ENCODE measurements at places on chromosomes 13 and 19.

- DNase-seq = no peak
Measured at GRCh38 chr19:46536391-46536790, 40.7 kb upstream of the PNMA8B start.

- no peak for DNase-seq
Measured at GRCh38 chr13:92807353-92807752, 419.3 kb upstream of the GPC6 start.

DNA sequence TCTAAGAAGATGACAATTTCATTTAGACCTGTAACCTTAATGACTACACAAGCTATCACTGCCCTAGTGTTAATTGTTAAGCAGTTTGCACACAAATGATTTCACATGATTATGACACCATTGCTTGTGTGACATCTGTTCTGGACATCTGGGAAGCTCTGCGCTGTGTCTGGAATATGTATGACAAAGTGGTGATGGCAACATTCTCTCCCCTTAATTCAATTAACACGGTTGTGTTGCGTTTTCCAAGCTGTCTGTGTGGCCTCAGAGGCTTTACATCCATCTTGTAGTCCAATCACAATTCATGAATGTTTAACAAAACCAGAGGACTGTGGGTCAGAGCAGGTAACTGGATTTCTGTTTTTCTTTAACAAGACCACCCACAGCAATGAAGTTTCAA lies 204.4 kb downstream of the COG6 start:
- DNase-seq = no peak

DNA sequence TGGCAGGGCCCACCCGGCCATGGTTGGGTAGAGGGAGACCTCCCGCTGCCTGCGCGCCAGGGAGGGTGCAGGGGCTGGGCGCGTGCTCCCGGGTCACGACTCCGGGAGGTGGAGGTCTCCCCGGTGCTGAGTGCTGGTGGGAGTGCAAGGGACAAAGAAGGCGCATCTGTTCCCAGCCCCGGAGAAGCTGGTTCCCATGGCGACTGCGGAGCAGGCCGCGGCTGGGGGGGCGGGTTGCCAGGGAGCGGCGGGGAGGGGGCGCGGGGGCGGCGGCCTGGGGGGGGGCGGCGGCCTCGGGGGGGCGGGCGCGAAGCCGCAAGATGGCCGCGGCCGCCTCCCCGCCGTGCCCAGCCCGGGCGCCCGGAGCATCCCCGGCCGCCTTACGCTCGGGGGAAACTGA lies 1.2 kb downstream of the CBARP start:
- no peak for DNase-seq

- no peak for DNase-seq
Measured at GRCh38 chr13:98450539-98451111, 126.3 kb downstream of the STK24 start.

- DNase-seq = no peak
Measured at GRCh38 chr13:46908501-46908900, 11.6 kb upstream of the HTR2A start.

- no peak for DNase-seq
Measured at GRCh38 chr19:36149673-36150406, 2.4 kb downstream of the COX7A1 start.

DNA sequence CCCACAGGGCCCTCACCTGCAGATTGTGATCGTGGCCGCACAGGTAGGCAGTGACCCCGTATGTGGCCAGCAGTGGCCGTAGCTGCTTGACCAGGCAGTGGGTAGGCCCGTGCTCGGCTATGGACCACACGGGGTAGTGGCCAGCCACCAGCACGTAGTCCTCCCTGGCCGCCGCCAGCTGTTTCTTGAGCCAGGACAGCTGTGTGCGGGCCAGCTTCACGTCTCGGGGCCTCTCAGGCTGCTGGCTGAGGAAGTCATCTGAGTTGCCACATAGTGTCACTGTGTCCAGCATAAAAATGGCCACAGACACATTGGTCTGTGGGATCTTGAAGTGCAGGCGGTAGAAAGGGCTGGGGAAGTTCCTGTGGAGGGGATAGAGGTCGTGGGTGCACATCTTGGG lies 1.2 kb downstream of the ACP5 start:
- no peak for DNase-seq

- no peak for DNase-seq
Measured at GRCh38 chr19:39349326-39349725, 7.1 kb downstream of the SAMD4B start.

DNA sequence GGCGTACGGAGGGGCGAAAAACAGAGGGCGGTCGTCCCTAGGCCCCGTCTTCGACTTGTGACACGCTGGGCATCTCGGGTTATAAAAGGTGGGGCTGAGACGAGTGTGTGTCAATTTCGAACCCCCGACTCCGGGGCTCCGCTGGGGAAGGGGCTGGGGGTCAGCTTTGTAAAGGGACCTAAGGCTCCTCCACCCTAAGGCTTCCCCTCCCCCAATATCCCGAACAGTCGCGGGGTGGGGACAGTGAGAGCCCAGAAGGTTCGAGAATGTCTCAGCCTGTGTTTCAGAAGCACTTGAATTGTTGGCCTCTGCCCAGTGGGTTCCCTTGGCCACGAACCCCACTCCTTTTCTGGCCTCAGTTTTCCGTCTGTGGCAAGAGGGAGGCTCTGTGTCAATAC lies 450 bp downstream of the SELENOW start:
- DNase-seq = no peak

- DNase-seq = peak; percentile 54
Measured at GRCh38 chr19:11375143-11375948, 880 bp downstream of the SWSAP1 start.

DNA sequence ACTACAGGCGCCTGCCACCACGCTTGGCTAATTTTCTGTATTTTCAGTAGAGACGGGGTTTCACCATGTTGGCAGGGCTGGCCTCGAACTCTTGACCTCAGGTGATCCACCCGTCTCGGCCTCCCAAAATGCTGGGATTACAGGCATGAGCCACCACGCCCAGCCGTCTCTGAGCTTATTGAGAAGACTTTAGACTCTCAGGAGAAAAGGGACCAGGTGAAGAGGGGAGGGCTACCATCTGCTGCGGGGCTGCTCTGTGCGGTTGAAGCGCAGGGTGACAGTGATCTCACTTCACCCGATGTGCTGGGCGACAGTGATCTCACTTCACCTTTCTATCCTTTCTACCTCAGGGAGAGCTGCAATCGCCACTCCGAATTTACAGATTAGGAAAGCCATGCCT lies 25.3 kb downstream of the PDCD5 start:
- peak; percentile 88 for DNase-seq

DNA sequence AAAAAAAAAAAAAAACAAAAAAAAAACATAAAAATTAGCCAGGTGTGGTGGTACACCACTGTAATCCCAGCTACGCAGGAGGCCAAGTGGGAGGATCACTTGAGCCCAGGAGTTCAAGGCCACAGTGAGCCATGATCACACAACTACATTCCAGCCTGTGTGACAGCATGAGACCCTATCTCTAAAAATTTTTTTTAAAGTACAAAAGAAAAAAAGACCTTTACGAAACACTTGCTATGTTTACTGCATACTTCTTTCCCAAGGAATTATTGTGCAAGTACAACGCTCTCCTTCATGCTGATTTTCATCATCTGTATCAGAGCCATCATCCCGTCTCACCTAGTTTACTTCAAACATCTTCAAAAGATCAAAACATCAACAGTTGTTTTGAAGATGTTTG lies 28.6 kb upstream of the ZNF780A start:
- DNase-seq = no peak

- DNase-seq = no peak
Measured at GRCh38 chr19:5837761-5838352, 1.6 kb downstream of the FUT6 start.

- no peak for DNase-seq
Measured at GRCh38 chr13:57087006-57087405, 53.7 kb upstream of the PRR20A start.

GRCh38 chr19:10952809-10953208 lies 8.0 kb upstream of the SMARCA4 start:
- DNase-seq = no peak

DNA sequence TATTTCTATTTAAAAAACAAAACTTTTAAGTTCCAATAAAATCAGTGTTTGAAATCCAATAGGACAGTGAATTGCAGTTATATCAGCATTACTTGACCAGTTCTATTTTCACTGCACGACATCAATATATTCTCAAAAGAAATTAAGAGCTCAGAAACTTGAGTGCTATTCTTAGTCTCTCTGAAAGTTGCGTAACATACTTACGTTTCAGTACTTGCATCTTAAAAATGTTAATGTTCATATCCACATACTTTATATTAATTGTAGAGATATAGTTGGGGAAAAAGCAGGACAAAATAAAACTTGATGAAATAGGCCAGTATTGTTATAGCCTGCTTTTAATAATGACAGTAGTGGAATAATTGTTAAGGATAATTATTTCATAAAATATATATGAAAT lies 720.5 kb upstream of the PCDH9 start:
- no peak for DNase-seq

DNA sequence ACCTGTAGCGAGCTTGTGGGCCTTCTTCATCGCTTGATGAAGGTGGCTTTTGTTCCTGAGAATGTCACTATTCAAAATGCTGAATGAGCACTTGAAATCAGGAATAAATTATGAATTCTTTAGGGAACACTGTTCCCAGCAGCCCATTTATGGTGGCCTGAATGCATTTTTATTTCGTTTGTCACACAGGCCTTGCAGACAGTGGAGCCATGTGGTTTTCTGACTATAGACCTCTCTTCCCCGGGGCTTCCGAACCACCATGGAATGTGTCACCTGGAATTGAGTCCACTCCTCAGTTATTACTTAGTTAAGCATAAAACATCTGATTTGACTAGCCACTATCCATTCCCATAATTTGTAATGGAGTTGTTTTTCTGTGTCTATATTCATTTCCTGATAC lies 396.9 kb downstream of the IRS2 start:
- no peak for DNase-seq

GRCh38 chr13:100483841-100484381 lies 104.7 kb downstream of the GGACT start:
- DNase-seq = no peak

GRCh38 chr13:78185700-78186099 lies 267.1 kb upstream of the EDNRB start:
- DNase-seq = no peak

- DNase-seq = no peak
Measured at GRCh38 chr13:73039201-73040108, 19.4 kb upstream of the KLF5 start.

DNA sequence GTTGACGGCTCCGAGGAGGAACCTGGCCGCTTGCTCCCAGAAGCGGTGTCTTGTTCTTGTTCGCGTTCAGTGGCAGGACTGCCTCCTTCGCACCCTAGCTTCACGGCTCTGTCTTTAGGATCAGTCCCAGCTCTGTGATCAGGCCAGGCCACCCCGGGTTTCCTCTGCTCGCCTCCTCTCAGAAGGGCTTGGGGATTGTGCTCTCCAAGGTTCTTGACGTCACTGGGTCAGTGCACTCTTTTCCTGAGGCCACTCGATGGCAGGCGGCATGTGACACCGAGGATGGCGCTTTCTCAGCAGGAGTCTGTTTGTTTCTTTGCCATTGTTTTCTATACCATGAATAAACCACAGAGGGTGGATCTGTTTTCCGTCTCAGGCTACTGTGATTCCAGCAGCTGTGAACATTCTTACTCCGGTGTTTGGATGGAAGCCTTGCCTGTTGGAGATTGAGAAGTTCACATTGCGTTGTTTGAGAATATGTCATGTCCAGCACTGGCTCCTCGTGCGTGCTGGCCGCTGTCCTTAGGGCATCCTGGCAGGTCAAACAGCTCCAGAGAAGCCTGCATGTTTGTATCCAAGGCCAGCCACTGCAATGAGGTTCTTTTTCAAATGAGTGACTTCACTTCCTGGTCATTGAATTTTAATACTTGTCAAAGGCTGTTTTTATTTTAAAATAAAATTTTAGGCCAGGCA lies 44.5 kb downstream of the SLC7A9 start:
- DNase-seq = no peak

DNA sequence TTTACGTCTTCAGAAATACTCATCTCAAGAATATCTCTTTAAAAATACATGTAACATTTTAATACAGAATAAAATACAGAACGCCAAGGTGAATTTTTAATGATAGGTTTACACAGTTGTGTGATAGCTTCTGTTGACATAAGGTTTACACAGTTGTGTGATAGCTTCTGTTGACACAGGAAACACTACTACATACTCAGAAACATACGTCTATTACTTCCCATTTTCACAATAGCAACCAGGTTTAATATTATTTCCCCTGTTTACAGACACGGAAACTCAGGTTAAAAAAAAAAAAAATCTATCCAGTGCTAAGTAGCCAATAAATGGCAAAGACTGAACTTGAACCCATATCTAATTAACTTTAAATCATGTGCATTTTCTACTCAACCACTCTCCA lies 571.2 kb downstream of the LIG4 start:
- no peak for DNase-seq

DNA sequence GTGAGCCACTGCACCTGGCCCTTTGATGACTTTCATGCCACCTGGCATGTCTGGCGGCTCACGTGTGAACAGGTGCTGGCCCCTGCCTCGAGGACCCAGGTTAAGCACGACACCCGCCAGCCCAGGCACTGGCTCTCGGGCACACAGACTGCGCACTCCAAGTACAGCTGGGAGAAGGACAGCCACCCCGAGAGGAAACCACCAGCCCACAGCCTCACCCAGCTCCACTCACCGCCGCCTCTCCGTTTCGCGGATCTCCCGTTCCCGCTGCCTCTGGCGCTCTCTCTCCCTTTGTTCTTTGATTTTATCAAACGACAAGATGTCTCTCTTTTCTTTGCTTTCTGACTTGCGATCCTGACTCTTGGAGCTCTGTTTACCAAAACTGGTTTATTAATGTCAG lies 27.4 kb upstream of the TINCR start:
- no peak for DNase-seq

DNA sequence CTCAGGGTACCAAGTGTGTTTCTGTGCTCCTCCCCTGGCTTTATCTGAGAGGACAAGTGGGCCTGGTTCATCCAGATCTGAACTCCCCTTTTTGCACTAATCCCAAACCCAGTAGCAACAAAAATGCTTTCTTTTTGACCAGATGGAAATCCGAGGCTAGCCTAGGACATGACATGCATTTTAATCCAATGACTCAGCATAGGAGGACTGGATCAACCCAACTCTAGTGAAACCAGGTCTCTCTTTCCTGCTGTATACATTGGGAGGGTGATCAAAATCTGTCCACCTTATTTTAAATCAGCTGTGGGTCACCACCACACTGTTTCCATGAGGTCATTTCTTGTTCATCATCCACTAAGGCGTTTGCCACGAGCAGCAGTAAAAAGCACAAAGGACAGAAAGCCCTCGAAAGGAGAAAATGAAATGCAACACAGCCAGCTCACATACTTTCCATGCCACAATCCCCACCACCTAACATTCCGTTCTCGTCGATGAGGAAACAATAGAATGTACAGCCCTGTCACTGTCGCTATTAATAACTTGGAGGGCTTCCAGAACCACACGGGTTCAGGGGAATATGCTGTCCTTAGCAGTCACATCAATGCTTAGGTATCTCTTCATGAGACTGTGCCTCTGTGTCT lies 543.0 kb downstream of the IRS2 start:
- DNase-seq = no peak
